CD4-positive, alpha-beta T cell treated with Interferon gamma for 1 hour (primary cell): ENCODE measurements at places on chromosomes 5 and 9.

DNA sequence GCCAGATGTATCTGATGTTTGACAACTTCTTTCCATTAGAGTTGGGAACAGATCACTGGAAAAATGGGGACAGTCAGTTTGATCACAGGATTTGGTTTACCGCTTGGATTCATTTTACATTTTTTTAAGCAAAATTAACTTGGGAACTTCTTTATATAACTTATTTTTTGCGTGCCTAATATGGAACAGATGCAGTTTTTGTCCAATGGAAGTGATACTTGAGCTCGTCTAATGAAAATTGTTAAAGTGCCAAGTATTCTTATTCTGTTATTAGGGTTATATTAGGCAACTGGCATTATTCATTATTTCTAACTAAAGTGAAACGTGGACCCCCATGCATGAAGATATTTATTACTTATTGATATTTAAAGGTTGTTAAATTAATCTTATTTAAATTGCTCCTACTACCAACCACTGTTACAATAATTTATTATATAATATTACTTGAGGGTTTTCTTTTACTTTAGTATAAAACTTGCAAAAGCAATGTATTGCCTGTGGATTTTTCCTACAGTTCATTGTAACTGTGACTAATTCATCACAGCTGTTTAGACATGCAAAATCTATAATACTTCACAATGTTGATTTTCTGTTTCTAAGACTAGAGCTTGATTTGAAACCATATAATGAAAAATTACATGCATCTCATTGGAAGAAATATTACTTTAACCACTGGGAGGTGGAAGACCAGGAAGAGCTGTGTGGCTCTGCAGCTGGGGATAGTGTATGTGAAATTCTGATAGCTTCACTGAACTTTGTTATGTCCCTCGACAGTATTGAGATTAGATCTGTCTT is 787.3 kb upstream of the WWC1 start:
- no peak for DNase-seq

GRCh38 chr9:105646879-105647594 is 15.2 kb upstream of the TAL2 start:
- no peak for DNase-seq

DNA sequence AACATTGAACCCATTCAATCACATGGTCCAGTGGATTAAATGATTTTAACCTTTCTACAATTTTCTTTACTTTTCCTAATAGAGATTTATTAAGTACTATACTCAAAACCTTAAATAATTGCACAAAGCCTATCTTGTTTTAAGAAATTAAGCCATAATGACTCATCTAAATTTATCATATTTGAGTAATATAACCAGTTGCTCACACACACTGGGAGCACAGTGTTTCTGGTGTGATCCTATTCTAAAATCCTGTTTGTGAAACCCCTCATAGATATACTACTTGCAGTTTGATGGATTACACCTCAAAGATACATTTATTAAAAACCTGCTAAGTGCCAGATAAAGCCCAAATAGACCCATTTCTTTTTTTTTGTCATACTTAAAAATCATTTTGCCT is 668.3 kb upstream of the CDH18 start:
- no peak for DNase-seq

- no peak for DNase-seq
Observed at GRCh38 chr9:38467404-38467803, 43.1 kb upstream of the IGFBPL1 start.

DNA sequence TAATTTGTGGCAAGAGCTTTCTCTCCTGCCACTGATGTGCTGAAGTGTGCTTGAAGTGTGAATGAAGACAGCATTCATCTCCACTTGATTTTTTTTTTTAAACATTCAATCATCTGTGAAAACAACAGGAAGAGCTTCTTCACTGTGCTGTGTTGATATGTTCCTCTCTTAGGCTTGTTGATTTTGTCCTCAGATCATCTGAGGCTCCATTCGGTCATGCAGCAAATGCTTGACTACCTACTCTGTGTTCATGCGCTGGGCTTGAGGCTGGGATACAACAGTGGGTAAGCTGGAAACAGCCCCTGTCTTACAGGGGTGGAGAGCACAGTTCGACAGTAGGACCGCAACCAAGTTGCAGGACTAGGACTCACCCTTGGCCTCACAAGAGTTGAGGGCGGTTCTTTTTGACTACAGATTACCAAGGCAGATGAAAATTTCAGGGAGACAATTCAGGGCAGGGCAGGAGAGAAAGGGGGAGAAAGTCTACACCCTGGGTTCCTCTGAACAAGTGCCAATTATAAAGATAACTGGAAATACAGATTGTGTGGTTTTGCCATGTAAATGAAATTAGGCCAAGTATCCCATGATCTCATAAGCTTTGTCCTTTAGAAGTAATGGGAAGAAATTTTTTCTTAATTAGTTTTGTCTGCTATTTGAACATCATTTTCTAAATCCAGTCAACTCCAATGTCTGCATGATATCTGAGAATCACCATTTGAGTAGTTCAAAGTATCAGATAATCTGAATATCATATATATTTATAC is 31.0 kb upstream of the F2R start:
- no peak for DNase-seq

GRCh38 chr5:122434205-122434970 is 122.4 kb downstream of the SNCAIP start:
- DNase-seq, result no peak

- DNase-seq, result no peak
Observed at GRCh38 chr5:154576429-154576806, 98.4 kb upstream of the HAND1 start.

DNA sequence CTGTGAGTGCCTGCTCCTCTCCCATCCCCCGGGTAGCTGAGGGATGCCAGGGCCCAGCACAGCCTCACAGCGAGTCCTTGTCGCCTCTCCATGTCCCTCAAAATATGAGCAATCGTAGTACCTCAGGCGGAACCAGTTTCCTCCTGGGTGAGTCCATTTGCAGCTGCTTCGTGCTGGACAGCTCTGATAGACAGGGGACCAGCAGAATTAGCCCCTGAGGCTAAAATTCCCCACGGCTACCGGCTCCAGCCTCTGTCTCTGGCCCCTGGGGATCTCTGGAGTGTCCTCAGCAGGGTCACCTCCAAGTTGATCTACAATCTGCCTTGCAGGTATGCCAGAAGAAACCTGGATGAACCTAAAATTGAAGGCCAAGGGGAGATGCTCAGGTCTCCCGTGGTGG is 115.8 kb upstream of the FBXL7 start:
- DNase-seq, result no peak

DNA sequence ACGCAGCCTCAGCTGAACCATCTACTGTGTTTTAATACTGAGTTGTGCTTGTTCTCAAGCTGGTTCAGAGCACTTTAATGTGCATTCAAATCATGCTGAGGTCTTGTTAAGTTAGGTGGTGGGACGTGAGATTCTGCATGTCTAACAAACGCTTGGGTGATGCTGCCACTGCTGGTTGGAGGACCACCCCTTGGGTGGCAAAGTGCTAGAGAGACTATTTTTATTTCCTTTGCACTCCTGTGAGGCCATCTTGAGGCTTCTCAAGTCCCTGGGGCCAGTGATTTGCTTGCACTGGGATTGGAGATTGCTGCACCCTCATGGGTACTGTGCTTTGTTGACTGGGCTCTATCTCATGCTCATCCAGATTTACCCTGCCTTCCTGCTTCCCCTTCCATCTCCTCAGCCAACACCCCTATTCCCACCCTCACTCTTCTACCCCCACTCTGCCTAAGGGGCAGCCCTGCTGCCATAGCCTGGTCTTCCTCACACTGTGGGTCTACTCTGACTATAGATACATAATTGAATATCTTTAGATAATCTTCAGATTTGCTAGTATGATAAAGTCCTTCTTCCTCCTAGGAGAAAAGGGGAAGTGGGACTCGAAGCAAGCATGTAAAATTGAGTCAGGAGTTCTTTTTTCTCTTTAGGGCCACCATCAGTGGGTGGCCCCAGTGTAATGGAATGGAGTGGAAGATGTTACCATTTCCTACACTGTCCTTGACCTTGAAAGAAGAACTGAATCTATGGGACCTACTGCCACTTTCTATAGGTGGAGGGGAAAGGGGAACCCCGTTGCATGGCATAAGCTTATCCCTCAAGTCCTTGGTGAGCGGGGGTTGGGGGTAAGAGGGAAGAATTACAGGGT is 45.1 kb upstream of the SUB1 start:
- DNase-seq, result no peak

GRCh38 chr5:140146523-140146842 is 20.7 kb downstream of the IGIP start:
- no peak for DNase-seq

DNA sequence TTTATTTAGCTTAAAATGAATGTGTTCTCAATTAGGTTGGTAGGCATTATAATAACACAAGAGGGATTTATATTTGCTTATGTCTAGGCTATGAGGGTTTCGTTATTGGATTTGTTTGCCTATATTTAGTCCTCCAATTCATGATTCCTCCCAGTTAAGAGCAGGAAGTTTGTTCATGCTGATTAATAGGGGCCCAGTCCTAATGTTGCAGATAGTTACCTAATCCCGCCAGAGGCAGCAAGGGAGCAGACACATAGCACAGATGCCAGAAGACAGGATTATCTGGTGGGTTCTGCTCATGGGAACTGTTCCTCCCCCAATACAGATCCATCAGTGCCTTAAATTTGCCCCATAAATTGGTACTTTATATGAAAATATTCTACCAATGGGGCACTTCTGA is 100.8 kb upstream of the TLE4 start:
- DNase-seq, result no peak

DNA sequence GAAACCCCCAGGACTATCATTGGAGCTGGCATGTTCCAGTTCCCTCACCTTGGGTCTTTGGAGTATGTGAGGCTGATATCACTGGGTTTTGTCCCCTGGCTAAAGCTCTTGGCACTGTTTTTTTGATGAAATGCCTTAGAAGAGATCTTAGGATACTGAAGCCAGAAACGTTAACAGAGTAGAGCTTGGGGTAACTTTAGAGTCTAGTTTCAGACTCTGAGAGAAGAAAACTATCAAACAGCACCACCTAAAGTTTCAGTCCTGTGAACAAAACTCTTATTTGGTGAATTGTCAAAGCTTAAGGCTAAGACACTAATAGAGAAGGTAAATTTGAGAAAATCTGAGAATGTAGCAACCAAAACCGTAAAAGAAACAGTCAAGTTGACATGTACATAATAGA is 111.7 kb upstream of the PUM3 start:
- DNase-seq, result no peak

DNA sequence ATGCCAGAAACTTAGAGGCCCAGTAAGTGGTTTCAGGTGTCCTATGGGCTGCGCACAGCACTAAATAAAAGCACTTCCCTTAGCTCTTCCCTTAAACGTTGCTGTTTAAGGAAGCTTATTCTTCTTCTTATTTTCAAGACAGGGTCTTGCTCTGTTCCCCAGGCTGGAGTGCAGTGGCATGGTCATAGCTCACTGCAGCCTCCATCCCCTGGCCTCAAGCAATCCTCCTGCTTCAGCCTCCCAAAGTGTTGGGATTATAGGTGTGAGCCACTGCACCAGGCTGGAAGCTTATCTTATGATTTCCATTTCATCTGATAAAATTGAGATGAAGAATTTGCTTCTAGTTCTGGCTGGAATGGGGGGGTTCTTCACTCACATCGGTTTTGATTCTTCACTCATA is 15.6 kb upstream of the TJP2 start:
- DNase-seq, result no peak

DNA sequence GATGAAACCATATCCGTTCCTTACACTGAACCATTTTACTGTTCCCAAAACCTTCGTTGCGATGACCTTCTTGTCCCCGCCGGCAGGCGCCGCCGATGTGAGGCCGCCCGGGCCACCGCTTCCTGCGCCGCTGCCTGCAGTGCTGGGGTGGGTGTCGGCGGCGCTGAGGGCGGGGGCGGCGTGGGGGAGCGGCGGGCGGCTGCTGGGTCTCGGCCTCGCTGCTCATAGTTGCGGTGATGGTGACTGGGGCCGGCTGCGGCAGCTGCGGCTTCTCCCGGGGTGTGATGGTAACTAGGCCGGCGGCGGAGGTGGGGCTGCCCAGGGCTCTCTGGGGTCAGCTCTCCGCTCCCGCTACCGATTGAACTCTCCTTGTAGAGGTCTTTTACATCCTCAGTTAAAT is 14.1 kb upstream of the OR2S2 start:
- peak; percentile 14 for DNase-seq

GRCh38 chr5:133642153-133642722 is 29.9 kb upstream of the FSTL4 start:
- no peak for DNase-seq

- no peak for DNase-seq
Observed at GRCh38 chr5:159995907-159996306, 13.0 kb upstream of the TTC1 start.

DNA sequence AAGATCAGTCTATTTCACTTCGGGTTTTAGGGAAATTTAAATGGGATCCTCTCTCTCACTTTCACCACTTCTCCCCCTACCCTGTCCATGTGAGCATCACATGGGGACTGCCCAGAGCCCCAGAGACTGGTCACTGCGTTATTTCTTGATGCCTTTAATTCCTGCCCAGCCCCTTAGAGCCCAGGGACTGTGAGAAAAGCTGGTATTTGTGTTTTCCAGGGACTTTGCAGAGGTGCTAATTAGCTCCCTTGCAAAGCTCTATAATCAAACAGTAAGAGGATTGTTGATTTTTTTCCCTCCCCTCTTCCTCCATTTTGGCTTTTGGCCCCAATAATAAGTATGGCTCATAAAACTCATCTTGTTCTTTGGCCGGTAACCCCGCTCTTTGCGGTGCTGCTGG is 35.6 kb downstream of the NTRK2 start:
- no peak for DNase-seq

DNA sequence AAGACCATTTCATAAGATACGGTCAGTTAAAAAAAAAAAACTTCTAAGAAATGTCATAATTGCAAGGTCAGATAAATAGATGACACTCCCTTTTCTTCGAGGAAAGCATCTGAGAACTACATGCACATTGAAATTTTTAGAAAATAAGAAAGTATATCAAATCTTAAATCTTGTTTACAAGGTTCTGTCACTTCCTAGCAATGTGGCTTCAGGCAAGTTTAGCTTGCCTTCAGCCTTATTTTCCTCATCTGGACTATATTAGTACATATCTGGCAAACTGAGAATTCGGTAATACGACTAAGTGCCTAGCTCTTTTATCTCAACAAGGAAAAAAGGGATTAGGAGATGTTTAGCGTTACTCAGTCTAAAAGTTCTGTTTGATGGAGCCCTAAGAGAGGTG is 32.5 kb upstream of the OR2K2 start:
- DNase-seq, result no peak

DNA sequence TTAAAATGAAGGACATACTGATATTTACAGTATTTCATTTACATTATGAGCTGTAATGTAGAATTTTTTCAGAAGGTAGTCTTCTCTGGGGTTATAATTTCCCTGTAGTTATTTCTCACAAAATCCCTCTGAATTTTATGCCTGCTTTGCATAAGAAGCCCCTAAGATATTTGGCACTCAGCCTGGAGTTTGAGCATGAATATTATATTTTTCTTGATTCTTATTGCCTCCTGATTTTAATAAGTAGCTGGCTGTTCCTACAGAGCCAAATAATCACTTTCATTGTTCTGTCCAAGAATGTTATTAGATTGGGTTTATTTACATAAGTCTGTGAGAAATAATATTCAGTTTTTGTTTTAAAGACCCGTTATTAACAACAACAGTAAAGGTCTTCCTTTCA is 195.0 kb downstream of the FER start:
- no peak for DNase-seq

GRCh38 chr9:133144142-133144903 is 19.4 kb downstream of the GBGT1 start:
- DNase-seq, result peak; percentile 93
